ENCODE measurements at places on chromosomes 3 and 15.

GRCh38 chr3:39221141-39221530 is 28.7 kb upstream of the XIRP1 start:
- DNase-seq: no peak

GRCh38 chr15:74845581-74845980 is 2.6 kb upstream of the ULK3 start:
- no peak for DNase-seq

GRCh38 chr3:156750191-156750873 is 75.8 kb upstream of the LEKR1 start:
- DNase-seq: no peak

DNA sequence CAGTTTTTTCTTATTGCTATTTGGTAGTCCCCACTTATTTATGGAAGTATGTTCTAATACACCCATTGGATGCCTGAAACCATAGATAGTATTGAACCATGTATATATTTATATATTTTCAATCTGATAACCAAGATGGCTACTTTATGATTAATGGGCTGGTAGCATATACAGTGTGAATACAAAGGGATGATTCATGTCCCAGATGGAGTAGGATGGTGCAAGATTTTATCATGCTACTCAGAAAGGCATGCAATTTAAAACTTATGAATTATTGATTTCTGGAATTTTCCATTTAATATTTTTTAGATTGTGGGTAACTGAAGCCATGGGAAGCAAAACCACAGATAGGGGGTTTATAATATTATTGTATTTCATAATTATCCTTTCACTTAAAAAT is 35.2 kb downstream of the AP4E1 start:
- DNase-seq: no peak

DNA sequence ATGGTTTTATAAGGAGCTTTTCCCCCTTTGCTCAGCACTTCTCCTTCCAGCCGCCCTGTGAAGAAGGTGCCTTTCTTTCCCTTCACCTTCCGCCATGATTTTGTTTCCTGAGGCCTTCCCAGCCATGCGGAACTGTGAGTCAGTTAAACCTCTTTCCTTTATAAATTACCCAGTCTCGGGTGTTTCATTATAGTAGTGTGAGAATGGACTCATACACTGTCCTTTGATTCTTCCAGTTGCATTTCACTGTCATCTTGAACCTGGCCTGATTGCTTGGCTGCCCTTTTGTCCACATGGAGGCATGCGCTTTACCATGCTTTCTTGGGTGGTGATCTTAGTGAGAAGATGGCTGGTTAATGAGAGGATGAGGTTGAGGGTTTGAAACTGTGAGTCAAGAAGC is 23.2 kb downstream of the USP13 start:
- DNase-seq: no peak

DNA sequence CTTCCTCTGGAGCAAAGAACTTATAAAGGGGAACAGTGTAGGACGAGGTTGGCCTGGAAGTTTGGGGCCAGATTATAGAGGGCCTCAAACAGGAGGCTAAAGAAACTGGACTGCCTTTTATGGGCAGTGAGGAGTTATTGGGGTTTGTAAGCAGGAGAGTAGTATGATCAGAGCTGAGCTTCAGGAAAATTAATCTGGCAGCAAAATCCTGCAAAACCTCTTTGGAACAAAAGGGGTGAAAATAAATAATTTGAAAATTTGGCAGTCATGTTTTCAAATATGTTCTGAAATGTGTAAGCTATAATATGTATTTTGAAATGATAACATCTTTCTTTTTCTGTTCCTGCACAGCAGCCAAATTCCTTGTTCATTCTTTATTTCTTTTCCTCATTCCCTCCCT is 164.9 kb downstream of the THSD4 start:
- no peak for DNase-seq

DNA sequence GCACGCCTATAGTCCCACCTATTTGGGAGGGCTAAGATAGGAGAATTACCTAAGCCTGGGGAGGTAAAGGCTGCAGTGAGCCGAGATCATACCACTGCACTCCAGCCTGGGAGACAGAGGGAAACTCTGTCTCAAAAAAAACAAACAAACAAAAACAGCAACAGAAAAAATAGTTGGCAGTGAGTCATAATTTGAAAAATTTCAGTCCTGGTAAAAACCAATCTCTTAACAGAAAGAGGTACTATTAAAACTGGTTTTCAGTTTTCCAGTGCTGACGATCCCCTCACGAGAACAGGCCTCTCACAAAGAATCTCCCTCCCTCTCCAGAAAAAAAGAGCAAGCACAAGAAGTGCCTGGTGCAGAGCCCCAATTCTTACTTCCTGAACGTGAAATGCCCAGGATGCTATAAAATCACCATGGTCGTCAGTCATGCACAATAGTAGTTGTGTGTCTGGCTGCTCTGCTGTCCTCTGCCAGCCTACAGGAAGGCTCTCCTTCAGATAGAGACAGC is 22.8 kb upstream of the MAP4 start:
- no peak for DNase-seq

DNA sequence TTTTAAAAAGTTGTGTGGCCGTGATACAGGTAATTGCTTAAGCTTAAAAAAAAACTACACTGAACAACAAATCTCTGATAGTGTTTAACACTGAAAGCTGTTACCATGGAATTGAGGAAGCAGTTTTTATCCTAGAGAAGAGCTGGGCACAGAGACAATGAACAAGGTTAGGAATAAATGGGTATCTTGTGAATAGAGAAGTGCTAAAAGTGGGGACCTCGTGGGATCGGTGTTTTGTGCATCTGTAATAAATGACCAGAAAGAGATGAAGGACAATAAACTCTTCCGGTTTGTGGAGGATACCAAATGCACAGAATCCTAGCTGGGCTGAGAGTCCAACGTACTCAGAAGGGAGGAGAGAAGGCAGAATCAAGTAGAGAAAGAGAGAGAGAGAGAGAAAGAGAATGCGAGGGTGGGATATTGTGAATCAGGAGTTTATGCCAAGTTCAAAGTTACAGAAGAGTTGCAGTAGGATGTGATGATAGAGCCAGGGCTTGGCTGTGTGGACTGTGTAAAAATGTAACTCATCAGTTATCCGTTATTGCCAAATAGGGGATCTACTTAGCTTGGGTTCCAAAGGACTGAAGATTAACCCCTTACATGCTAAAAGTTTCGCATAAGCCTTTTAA is 148.9 kb downstream of the IL20RB start:
- no peak for DNase-seq

DNA sequence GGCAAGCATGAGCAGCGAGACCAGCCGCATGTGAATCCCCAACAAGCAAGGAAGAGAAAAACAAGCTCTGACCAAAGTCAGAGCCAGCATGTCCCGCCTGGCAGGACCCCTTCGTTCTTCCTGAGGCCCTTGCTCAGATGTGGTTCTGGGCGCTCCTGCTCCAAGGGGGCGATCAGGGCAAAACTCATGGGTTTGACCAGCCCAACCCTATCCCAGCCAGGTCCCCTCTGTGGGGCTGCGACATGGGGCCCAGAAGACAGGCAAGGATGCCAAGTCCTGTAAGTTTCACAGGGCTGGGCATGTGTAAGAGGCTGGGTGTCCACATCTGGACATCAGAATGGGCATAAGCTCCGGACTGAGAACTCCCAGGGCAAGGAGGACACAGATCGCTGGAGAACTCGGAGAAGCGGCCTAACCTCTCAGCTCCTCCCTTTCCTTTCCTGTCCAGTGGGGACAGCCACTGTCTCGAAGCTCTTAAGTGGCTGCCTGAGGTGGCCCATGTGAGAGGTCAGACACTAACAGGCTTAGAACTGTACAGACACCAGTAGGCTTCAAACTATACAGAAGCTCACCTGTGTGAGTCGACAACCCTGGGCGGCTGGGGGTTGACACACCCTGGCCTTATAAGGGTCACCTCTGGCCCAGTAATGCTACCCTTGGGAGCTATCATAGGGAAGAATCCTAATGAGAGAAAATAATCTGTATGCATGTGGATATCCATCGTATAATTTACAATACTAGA is 48.9 kb downstream of the XXYLT1 start:
- no peak for DNase-seq

DNA sequence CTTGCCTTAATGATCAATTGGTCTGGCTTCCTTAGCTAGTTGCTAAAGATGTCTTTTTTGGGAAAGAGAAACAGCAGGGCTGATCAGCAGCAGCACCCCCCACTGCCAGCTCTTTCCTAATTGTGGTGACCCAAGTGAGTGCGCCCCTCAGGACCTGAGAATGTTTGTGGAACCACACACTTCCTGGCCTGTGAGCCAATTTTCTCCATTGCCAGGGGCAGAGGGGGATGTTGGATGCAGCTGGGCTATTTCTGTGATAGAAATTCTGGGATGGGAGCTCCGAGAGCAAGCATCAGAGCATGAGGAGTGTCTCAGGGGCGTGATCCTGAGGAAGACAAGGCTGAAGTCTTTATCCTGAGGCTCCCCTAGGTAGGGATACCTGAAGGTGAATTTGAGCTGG is 66.6 kb downstream of the CLDN11 start:
- DNase-seq: no peak

GRCh38 chr3:97189835-97190234 is 375.4 kb downstream of the EPHA6 start:
- DNase-seq: no peak

GRCh38 chr15:71116366-71116765 is 1.1 kb downstream of the THSD4 start:
- no peak for DNase-seq

- DNase-seq: no peak
Measured at GRCh38 chr3:101976473-101976872, 127.2 kb downstream of the NFKBIZ start.

GRCh38 chr3:64993781-64994180 is 306.0 kb upstream of the ADAMTS9 start:
- no peak for DNase-seq

GRCh38 chr3:114108137-114108536 is 51.6 kb downstream of the QTRT2 start:
- no peak for DNase-seq

All from activated T-helper 1 cell treated with anti-CD3 and anti-CD28 coated beads, Interleukin-2, amount 50 U/mL, for 16 hours (primary cell).